ENCODE measurements at places on chromosomes 2 and 18.

DNA sequence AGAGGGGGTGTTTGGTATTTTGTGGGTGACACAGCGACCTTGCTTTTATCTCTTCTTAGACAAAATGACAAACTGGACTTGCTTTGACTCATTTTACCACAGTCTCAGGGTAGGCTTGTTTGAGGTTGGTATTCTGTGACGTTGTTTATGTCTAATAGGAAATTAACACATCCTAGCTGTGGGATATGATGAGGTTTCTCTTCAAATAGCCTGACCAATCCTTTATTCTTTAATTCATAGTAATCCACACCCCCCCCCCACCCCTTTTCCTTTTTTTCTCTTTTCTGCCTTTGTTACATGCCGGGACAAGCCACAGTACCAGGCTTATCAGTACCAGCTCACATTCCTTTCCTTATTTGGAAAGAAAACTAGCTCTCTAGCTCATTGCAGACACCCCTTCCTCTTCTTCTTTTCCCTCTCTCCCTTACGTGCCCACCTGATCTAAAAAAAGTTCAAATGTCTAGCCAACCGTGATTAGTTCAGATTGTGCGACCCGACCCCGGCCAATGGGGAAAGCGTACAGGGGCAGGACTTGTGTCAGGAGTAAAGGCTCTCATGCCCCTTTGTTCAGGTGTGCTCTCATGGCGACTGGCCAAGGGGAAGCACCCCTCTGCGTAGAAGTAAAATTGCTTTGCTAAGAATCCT lies 52.2 kb upstream of the PTPRM start:
- DNase-seq, result no peak

DNA sequence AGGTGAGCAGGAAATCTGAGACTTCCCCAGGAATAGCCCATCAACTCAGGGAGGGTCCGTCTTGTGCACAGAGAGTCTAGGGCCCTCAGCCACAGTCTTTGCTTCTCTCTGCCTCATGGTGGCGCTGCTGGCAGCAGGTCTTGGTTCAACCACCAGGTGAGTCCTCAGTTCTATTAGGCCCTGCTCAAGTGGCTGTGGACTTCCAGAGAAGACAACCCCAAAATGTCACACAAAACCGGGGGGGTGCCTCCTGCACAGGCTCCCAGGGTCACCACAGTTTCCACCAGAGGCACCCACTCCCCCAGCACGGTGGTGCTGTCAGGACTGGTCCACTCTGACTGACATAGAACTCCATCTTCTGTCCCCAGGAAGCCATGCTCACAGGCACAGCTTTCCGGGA lies 2.4 kb upstream of the CHRNG start:
- peak; percentile 30 for DNase-seq

DNA sequence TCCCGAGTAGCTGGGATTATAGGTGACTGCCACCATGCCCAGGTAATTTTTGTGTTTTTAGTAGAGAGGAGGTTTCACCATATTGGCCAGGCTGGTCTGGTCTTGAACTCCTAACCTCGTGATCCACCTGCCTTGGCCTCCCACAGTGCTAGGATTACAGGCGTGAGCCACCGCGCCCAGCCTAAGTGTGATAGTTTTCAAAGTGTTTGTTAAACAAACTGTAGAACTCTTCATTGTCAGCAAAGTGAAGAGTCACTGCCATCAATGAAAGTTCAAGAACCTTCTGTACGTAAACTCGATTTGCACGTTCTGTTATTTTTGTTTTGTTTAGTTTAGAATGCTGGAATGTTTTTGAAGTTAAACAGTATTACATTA lies 18.0 kb upstream of the SOS1 start:
- DNase-seq, result no peak

DNA sequence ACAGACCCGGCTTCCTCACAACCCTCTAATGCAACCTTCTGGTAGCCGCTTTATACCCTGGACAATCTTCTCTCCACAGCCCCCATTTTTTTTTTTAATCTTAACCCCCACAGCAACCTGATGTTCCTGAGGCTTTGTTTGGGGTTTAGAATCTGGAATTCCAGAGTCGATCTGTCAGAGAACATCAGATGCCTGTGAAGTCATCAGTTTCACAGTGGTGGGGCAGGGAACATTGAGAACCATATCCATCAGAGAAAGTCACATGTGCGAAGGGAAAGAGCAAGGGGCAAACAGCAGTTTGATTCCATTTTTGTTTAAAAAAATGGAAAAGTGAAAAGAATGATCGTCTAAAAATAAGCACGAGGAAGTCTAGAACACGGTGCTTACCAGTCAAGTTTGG lies 20.6 kb downstream of the NPAS2 start:
- DNase-seq, result no peak

DNA sequence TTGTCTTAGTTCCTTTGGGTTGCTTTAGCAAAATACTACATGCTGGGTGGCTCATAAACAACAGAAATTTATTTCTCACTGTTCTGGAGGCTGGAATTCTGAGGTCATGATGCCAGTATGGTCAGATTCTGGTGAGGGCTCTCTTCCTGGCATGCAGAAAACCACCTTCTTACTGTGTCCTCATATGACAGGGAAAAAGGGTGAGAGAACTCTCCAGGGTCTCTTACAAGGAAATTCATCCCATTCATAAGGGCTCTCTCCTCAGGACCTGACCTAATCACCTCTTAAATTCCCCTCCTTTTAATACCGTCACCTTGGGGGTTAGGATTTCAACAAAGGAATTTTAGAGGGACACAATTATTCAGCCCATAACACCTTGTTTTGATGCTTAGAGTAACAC lies 243.1 kb upstream of the TNP1 start:
- no peak for DNase-seq

DNA sequence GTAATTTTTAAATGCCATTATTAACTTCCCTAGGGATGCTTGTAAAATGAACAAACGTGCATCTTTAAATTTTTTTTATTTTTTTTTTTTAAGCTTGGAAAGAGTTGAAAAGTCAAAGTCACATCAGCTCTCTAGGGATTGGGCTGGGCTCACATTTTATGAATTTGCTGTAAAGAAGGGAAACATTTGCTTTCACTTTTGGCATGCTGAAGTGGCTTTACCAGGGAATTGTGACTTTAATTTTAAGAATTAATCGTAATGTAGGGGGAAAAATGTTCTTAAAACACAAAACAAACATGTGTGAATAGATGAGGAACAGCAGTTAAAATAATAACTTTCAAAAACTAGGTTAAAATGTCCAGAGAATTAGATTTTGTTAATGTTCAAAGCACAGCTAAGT lies 123.0 kb downstream of the AGAP1 start:
- DNase-seq, result no peak

DNA sequence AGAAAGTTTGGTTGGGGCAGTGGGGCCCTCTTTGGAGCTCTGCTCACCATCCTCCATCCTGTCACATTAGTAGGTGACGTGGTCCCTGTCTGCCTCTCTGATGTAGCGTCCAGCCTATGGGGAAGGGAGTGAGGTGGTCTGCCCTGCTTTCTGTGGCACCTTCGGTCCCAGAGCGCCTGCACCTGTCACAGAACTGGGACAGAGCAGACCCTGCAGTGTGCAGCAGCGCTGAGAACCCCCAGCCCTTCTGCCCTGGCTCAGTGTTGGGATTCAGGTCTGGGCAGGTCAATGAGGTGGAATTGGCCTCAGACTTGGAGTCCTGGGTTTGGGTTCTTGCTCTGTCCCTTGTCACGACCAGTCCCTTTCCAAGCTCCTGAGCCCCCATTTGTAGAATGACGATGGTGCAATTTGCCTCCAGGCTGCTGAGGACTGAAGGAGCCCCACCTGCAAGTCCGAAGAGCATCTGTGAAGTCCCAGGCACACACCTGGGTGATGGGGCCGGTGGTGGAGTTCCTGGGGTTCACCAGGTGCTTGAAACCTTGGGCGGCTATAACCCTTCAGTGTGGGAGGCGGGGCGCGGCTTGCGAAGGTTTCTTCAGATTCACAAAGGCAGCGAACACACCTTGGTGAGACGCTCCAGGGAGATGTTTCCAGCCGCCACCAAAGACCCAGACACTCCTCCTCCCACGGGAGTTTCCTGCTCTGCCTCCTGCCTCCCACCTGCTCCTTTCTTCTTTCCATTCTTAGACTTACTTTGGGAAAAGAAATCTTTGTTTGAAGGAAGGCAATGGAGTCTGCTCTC lies 265.4 kb upstream of the HDAC4 start:
- no peak for DNase-seq

DNA sequence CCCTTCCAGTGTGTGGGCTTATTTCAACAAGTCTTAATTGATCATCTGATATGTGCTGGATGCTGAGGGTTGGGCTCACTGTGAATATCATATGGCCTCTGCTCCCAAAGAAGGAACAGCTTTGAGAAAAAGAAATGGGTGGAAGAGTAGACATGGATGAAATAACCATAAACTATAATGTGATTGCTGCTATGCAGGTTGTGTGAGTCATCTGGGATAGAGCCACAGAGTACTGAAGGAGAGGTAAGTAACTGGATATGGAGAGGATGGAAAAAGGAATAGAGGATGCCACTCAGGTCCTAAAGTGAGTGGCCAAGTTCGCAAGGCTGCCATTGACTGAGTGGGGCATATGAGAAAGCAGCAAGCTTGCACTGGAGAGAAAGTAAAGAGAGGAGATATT lies 8.7 kb upstream of the DSG2 start:
- no peak for DNase-seq

GRCh38 chr2:109681633-109682380 lies 67.6 kb downstream of the SOWAHC start:
- DNase-seq, result no peak

DNA sequence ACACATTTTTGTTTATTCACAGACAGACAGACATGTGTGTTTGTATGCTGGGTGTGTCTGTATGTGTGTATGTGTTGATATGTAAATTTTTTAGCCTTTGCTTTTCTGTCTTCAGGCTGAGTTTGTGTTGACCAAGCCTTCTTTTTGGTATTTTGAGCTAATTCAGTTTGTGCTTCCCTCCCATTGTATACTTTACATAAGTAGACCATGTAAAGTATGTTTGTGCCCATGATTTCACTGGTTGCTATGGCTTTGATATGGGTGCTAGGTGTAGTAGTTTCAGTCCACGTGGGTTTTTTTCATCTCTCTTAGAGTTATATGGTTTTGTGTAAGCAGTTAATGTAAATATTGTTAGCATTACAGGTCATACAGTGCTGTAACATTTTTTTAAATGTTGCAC lies 129.4 kb upstream of the EPC2 start:
- DNase-seq, result no peak

- no peak for DNase-seq
These were observed 838.1 kb upstream of the ACVR2A start for GRCh38 chr2:147006736-147007141.

GRCh38 chr2:9231291-9232165 lies 24.9 kb downstream of the ASAP2 start:
- DNase-seq, result peak; percentile 61

DNA sequence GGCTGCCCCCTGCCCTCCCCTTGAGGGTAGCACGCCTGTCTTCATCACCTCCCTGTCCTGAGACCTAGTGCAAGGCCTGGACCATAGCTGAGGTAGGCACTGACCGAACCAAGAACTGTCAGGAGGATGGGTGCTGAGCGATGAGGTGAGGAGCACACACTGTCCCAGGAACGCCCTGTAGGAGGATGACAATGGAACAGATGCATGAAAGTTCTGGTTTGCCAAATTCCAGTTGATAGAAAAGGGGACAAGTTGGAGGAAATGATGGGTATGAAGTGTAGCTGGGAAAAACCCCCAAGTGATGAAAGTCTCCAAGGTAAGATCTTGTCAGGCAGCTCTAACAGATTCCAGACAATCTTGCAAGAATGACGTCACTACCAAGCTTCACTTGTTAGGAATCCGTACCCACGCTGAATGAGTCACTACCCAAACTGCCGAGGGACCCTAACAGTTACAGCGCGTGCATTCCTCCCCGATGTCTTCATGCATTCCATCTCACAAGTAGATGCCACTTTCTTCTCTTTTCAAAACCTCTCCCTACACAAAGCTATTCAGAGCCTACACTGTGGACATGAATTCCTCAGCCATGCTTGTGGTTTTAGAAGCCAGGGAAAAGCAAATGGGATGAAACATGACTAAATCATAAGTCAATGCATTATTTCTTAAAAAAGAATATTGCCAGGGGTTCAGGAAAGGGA lies 27.6 kb downstream of the MRPL33 start:
- DNase-seq, result peak; percentile 96

GRCh38 chr18:77084688-77085035 lies 47.9 kb downstream of the MBP start:
- DNase-seq, result no peak

DNA sequence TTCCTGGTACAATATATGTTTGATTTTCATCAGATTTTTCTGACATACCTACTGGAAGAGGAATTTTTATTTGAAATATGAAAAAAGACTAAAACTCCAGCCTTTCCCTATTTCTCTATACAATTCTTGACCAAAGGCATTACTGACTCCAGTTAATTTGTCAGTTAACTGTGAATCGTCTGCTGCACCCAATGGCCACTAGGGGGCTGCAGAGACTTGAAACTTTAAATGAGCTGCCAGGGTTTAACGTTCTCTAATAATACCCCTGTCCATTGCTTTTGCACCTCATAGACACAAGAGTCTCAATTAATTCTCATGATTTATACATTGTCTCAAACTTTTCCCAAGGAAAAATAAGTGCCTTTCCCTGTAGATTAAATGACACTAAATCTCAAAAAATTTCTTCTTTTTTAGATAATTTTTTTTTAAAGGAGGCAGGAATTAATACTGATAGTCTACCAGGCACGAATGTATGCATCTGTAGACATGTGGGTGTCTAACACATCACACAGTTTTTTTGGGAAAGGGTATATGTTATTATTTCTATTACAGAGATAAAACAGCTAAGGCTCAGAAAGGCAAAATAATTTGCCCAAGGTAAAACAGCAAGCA lies 1.8 kb upstream of the ALK start:
- DNase-seq, result peak; percentile 63

DNA sequence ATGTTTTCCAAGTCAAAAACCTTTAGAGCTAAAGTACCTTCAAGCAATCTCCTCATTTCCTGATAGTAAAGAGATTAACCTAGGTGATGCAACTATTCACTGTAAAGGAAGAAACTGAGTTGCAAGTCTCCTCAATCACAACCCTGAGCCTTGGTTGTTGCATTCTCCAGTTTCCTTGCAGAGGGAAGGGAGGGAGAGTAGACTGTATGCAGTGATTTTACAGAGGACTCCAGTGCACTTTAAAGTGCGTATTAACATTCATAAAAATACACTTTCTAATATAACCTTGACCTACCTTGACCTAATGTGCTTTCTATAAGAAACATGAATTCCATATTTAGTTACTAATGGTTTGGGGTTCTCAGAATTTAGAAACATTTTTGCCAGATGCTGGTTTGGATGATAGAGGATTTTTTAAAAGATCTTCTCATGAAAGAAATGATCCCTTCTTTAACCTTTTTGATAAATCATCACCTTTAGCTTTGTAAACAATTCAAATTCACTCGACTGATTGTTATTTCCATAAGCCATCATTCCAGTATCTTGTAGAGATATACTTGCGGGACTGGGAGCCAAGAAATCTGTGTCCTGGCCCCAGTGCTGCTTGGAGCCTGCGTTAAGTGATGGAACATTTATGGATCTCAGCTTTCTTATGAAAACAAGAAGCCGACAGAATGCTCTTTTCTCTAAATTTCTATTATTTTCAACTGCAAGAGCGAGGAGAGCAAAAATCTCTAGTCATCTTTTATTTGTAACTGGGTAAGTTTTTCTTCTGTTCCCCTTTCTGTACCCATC lies 228.3 kb downstream of the ZNF521 start:
- DNase-seq, result no peak

- no peak for DNase-seq
These were observed 4.6 kb downstream of the FN1 start for GRCh38 chr2:215431290-215431689.

Data from SW480 (cell line).